Memory B cell (primary cell): ENCODE measurements at places on chromosomes 3 and 15.

DNA sequence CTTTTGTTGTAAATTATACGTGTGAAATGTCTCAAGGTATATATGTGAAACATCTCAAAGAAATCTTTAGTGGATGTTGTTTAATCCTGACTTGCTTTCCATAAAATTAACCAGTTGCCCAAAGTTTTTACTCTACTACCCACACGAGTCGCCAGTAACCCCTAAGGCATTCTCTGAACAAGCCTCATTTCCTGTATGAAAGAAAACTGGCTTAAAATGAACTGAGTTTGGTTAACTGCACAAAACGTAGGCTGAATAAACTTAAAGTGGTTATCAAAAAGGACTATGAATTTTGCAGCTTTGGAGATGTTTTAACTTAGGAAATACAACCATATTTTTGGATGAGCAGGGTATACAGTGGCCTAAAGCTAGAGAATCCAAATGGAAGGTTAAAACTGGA, 2.7 kb upstream of the APPL1 start:
- no peak overlapping the region for H3K4me3 ChIP-seq
- H3K36me3 ChIP-seq, result no peaks in the 10 kb centered on the region
- DNase-seq, result no peak
- H3K27me3 ChIP-seq, result no peaks in the 10 kb centered on the region

DNA sequence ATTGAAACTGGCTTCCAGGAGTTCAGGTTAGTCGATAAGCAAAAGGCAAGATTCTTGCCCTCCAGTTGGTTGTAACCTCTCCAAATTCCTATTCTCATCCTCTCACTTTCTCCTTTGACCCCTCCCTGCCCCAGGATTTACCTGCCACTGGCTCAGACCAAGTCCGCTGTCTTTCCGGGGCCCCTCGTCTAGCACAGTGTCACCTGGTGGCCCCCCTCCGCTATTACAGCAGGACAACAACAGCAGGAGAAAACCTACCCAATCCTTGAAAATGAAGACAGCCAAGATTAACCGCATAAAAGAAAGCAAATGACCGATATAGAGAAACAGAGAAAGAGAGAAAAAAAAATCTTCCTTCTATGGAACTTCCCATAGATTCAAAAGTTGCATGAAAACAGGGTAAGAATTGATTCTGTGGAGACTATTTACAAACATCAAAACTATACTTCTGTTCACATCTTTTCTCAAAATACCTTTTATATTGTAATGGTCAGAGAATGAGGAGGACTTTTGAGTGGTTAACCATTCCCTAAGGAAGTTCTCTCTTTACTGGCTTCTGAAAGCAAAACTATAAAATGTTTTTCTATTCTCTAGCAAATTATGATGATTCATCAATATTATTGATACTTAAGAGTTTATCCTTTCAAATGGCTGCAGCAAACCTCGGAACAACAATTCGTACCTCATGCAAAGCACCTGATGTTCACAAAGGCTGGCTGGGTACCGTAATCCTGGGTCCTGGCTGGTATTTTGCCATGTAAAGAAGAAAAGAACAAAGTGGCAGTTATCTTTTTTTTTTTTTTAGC, 10.0 kb upstream of the ST8SIA2 start:
- no peaks in the 10 kb centered on the region for H3K4me1 ChIP-seq
- H3K36me3 ChIP-seq, result no peaks in the 10 kb centered on the region
- no peak overlapping the region for H3K27ac ChIP-seq

- H3K4me3 ChIP-seq, result no peak overlapping the region
- H3K27ac ChIP-seq, result no peak overlapping the region
- H3K4me1 ChIP-seq, result no peaks in the 10 kb centered on the region
Measured at GRCh38 chr3:25576146-25576545, 88.6 kb downstream of the TOP2B start.

DNA sequence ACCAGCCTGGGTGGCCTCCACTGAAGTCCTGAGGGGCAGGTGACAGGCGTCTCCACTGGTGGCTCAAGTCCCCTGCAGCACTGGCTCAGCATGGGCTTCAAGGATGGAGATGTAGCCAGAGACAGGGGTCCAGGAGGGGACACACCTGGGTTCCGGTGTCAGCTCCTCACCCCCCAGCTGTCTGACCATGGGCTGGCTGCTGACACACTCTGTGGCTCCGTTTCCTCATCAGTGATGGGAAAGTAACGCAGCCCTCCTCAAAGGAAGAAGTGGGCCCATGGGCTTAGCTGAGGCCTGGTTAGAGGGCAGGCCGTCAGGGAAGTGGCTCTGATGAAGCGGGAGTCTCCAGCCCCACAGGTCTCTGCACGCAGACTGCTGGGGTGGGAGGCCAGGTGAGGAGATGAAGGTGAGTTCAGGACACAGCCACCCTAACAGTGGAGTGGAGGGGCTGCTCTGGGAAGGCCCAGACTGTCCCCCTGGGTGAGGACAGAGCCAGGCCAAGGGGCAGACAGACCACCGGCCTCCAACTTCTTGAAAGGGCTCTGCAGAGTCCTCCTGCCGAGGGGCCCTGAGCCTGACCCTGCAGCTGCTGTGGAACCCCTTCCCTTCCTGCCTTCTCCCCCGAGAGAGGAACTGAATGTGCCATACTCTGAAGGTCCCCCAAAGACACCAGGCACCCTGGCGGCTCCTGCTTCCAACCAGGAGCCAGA, 24.0 kb downstream of the PSTPIP1 start:
- H3K27me3 ChIP-seq, result no peaks in the 10 kb centered on the region
- peak overlapping the region; percentile 41 for H3K27ac ChIP-seq
- no peak for DNase-seq
- peaks cover 13% of the 10 kb centered on the region for H3K36me3 ChIP-seq

- H3K4me3 ChIP-seq, result no peak overlapping the region
- H3K36me3 ChIP-seq, result no peaks in the 10 kb centered on the region
- DNase-seq, result no peak
- no peaks in the 10 kb centered on the region for H3K27me3 ChIP-seq
Measured at GRCh38 chr3:52781741-52782140, 4.3 kb downstream of the ITIH1 start.

DNA sequence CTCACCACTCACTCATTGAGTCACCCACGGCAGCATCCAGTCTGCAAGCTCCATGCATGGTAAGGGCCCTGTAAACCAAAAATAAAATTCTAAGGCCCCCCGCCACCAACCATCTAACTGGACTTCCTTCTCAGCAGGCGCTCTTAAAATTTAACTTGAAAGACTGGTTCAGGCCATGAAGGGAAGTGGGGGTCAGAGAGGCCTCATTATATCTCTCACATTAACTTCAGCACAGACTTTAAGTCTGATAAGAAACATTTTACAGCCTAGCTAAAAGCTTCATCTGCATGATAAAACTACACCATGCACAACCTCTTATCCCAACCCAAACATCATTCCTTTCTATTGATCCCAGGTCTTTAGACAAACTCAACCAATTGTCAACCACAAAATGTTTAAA, 38.5 kb downstream of the FBLN2 start:
- no peak overlapping the region for H3K27ac ChIP-seq
- H3K36me3 ChIP-seq, result no peaks in the 10 kb centered on the region
- H3K27me3 ChIP-seq, result no peaks in the 10 kb centered on the region
- DNase-seq, result no peak

DNA sequence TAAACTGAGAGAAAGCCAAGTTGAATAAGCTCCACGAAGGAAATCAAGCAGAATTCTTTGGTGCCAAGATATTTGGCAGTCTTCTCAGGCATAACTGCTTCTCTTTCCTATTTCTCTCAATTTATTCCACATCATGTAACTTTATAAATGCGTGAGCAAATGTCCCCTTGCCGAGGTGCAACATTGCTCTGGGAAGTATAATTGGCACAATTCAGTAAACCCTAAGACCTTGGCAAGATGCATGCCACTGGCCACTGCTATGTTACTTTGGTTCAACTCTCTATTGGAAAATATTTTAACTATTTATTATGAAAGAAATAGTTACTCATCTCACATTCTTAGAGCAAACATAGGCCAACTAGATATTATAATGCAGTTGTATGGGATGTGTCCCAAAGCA, 170.2 kb downstream of the SUCNR1 start:
- no peak overlapping the region for H3K27ac ChIP-seq
- H3K4me1 ChIP-seq, result no peaks in the 10 kb centered on the region
- H3K36me3 ChIP-seq, result no peaks in the 10 kb centered on the region
- H3K4me3 ChIP-seq, result no peak overlapping the region

DNA sequence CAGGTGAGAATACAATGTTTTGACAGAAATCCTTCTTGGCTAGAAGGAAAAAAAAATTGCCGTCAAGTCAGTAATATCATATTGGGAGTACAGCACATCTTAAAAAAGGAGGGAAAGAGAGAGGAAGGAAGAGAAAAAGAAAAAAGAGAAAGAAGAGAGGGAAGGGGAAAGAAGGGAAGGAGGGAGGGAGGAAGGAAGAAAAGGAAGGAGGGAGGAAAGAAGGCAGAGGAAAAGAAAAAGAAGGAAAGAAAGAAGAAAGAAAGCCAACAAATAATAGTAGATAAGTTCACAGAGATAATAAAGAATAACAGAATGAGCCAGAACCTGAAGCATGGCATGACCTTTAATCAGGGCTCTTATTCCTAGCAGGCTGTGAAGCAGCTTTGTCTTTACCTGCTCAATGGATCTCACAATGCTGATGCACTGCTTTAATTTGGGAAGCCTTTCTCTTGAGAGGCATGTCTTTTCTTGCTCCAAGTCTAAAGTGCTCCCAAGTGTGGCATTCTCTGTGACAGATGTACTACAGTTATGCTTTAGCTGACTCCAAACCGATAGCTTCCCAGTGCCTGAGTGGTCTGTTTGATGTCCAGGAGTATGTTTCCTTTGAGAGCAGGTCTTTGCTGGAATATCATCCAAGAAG, 114.9 kb downstream of the IQCH start:
- peaks cover 4% of the 10 kb centered on the region for H3K27me3 ChIP-seq
- H3K4me3 ChIP-seq, result no peak overlapping the region
- no peaks in the 10 kb centered on the region for H3K4me1 ChIP-seq
- H3K27ac ChIP-seq, result no peak overlapping the region
- DNase-seq, result no peak

- peaks cover 43% of the 10 kb centered on the region for H3K36me3 ChIP-seq
- DNase-seq, result no peak
- H3K4me3 ChIP-seq, result no peak overlapping the region
- H3K27ac ChIP-seq, result no peak overlapping the region
Measured at GRCh38 chr3:132606085-132606484, 9.0 kb downstream of the ACKR4 start.

GRCh38 chr15:73190189-73190601, 137.9 kb downstream of the NEO1 start:
- no peaks in the 10 kb centered on the region for H3K27me3 ChIP-seq
- no peak for DNase-seq
- H3K4me1 ChIP-seq, result no peaks in the 10 kb centered on the region
- peaks cover 3% of the 10 kb centered on the region for H3K36me3 ChIP-seq
- H3K4me3 ChIP-seq, result no peak overlapping the region

- H3K27me3 ChIP-seq, result no peaks in the 10 kb centered on the region
- no peak overlapping the region for H3K27ac ChIP-seq
- no peaks in the 10 kb centered on the region for H3K4me1 ChIP-seq
- no peak for DNase-seq
Measured at GRCh38 chr3:41683666-41684350, 278.1 kb downstream of the ULK4 start.

DNA sequence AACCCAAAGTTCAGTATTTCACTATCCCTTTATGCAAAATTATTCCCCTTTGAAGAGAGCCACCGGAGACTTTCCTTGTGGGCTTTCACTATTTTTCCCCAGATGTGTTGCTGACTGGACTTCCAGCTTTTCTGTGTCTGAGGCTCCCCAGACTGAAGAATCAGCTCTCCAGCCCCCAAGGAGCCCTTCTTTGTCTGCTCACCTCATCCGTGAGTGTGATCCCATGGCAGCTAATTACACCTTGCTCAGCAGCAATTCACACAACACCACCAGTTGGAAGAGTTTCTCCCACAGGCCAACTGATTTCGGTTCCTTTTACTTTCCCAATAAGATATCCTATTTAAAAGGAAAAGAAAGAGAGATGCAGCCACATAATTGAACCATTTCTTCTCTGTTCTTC, 249.5 kb upstream of the TRIM42 start:
- peaks cover 2% of the 10 kb centered on the region for H3K27me3 ChIP-seq
- no peaks in the 10 kb centered on the region for H3K4me1 ChIP-seq
- H3K36me3 ChIP-seq, result no peaks in the 10 kb centered on the region
- no peak for DNase-seq
- no peak overlapping the region for H3K4me3 ChIP-seq

DNA sequence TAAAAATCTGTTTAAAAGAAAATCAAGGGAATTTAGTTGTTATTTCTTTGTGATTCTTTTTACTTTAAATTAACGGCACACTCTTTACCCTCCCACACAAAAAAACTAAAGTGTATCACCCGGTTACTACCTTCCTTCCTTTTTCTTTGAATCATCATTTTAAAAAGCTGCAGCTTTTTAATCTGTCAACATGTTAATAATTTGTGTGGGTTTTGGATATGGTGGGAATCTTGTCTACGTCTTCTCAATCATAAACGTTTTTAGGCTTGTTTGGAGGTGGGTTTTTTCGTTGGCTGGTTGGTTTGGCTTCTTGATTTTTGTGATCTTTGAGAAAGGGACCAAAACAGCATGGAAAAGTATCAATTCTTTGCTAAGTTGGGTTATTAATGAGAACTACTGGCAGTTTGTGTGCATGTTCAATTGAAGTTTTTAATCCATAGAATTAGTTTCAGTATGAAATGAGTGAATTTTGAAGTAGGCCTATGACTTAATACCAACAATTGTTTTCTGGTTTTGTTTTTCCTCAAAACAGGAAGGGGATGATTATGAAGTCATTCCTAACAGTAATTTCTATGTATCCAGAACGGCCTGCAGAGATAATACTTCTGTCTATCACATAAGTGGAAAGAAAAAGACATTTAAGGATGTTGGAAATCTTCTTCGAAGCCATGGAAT, 4.5 kb downstream of the SMC4 start:
- peaks cover 4% of the 10 kb centered on the region for H3K27me3 ChIP-seq
- peak overlapping the region; percentile 63 for H3K4me3 ChIP-seq
- peaks cover 18% of the 10 kb centered on the region for H3K4me1 ChIP-seq
- H3K36me3 ChIP-seq, result peaks cover 9% of the 10 kb centered on the region
- H3K27ac ChIP-seq, result no peak overlapping the region

GRCh38 chr15:29151484-29151857, 118.2 kb downstream of the NSMCE3 start:
- no peaks in the 10 kb centered on the region for H3K36me3 ChIP-seq
- no peak overlapping the region for H3K27ac ChIP-seq
- H3K27me3 ChIP-seq, result peaks cover 6% of the 10 kb centered on the region

DNA sequence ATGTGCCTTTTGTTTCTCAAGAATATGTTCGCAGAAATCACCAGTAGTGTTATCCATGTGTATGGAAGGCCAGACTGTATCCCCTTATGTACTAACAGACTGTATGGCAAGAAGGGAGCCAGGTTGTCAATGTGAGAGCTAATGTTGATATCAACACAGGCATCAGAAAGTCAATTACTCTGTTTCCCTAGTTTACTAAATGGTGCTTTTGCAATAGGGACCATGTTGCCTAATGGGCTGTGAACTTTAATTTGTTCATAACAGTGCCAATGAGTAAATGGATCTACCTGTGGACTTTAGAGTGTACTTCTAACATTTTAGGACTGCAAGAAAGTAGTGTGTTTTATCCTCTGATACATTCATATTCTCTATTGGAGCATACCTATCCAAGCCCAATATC, 431.8 kb upstream of the TPRG1 start:
- no peak overlapping the region for H3K4me3 ChIP-seq
- DNase-seq, result no peak
- H3K27me3 ChIP-seq, result no peaks in the 10 kb centered on the region
- no peak overlapping the region for H3K27ac ChIP-seq
- peaks cover 3% of the 10 kb centered on the region for H3K36me3 ChIP-seq
- H3K4me1 ChIP-seq, result peaks cover 2% of the 10 kb centered on the region
